T-helper 17 cell (primary cell): ENCODE measurements at places on chromosomes 6 and 20. TPM values are rescaled to one million over a fixed set of nuclear protein-coding genes. Genes with fewer than 3 reads are reported as not detected.
A peak's percentile ranks its signal among the peaks of the same experiment; 100 is the strongest.

DNA sequence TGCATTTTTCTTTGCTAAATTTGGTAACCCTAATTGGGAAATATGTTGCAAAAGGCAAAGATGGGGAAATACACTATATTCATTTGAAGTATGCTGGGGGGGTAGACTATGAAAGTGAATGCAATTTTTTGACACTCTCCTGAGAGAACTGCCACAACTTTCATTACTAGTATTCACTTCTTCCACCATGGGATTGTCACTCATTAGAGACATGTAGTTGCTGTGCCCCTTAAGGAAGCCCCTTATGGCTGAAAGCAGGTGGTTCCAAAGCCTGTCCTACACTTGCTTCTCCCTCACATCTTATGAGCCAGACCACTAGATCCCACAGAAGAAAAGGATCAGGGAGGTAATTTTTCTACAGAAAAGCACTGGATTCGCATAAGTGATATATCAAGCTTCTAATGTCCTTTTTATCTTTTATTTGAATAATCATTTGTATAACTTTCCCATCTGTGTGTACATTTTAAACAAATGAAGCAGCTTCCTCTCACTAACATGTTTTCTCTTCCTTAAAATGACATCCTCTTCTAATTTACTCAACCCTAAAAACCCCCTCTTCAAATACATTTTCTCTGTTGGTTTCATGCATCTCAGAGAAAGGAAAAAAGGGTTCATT lies 83.8 kb downstream of the GCLC start:
- H3K27me3 ChIP-seq: peaks cover 27% of the 10 kb centered on the region
- no peaks in the 10 kb centered on the region for H3K36me3 ChIP-seq
- no peak for DNase-seq
- peaks cover 2% of the 10 kb centered on the region for H3K4me1 ChIP-seq
- H3K4me3 ChIP-seq: no peak overlapping the region

- H3K4me1 ChIP-seq: peaks cover 10% of the 10 kb centered on the region
- H3K27me3 ChIP-seq: no peaks in the 10 kb centered on the region
- H3K36me3 ChIP-seq: no peaks in the 10 kb centered on the region
- H3K4me3 ChIP-seq: no peak overlapping the region
- no peak for DNase-seq
Observed at GRCh38 chr20:48858075-48858790, 30.4 kb upstream of the PREX1 start.

GRCh38 chr6:90368601-90369000 lies 72.0 kb upstream of the BACH2 start:
- peaks cover 4% of the 10 kb centered on the region for H3K27me3 ChIP-seq
- H3K36me3 ChIP-seq: no peaks in the 10 kb centered on the region
- peaks cover 7% of the 10 kb centered on the region for H3K4me1 ChIP-seq
- no peak for DNase-seq

DNA sequence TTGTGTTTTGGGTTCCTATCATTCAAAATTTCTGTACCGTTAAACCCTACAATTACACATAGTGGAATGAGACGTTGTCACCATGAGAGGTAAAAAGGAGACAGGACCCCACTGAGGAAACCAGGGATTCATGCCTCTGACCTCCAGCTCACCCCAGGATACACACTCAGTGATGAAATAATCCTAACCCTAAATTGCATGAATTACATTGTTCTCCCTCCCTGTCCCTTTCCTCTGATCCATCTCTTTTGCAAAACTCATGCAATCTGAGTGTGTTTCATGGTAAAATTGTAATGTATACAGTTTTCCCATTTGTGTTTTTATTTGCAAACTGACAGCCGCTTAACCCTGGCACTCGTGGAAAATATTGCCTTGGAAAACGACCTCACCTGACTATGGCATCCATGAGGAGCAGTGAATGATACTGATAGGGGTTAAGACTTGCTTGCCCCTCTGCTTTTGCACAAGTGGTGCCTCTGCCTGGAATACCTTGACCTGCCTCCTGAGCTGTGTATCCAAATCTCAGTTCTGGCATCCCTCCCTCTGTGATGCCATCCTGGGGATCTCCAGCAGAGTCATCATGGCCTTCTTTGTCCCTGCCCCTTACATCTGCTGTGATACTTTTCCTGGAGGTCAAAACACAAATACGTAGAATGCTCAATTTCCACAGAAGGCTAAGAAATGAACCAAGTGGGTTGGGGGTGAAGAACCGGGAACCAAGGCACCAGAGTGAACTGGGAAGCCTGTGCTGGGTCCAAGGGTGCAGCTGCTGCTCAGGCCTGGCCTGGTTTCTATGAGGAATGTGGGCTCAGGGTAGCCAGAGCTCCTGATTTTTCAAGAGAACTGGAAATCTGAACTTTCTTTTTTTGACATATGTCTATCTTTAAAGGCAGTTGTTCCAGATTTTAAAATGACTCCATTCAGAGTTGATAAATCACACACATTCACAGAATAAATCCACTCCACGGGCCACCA lies 211.6 kb upstream of the ZNF217 start:
- no peak for DNase-seq
- no peak overlapping the region for H3K27ac ChIP-seq
- H3K4me1 ChIP-seq: peaks cover 2% of the 10 kb centered on the region
- no peaks in the 10 kb centered on the region for H3K27me3 ChIP-seq
- H3K4me3 ChIP-seq: no peak overlapping the region

DNA sequence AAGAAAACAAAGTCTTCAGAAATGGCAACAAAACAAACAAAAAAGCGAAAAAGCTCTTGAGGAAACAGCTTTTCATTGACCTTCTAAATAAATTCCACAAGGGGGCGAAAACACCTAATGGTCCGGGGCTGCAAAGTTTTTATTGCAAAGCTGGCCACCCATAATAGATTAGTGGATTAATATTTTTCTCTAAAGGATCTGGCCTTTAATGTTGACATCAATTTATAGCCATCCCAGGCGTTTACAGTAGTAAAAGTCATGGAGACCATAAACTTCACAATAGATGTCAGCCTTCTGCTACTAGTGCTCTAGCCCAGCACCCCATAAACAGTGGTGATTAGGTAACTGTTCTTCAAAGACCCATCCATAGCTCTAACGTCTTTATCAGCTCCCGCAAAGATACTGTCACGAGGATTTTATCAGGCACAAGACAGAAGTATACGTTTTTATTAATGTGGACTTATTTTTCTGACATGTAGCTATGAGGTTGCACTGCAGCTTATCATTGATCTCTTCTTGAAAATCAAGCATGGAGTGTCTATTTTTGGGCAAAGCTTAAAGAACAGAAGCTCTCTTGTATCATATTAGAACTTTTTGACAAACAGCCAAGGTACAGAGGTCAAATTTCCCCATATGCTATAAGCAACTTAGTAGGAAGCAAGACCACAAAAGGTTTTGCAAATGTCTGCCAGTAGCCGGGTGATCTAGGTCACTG lies 4.7 kb downstream of the CITED2 start:
- peaks cover 4% of the 10 kb centered on the region for H3K27me3 ChIP-seq
- peak overlapping the region; percentile 100 for H3K27ac ChIP-seq
- H3K36me3 ChIP-seq: peaks cover 7% of the 10 kb centered on the region

The EFCAB8 gene
- 0.32 TPM for total RNA-seq
